Type B pancreatic cell (in vitro differentiated cells): ENCODE measurements at places on chromosomes 1 and 21.

DNA sequence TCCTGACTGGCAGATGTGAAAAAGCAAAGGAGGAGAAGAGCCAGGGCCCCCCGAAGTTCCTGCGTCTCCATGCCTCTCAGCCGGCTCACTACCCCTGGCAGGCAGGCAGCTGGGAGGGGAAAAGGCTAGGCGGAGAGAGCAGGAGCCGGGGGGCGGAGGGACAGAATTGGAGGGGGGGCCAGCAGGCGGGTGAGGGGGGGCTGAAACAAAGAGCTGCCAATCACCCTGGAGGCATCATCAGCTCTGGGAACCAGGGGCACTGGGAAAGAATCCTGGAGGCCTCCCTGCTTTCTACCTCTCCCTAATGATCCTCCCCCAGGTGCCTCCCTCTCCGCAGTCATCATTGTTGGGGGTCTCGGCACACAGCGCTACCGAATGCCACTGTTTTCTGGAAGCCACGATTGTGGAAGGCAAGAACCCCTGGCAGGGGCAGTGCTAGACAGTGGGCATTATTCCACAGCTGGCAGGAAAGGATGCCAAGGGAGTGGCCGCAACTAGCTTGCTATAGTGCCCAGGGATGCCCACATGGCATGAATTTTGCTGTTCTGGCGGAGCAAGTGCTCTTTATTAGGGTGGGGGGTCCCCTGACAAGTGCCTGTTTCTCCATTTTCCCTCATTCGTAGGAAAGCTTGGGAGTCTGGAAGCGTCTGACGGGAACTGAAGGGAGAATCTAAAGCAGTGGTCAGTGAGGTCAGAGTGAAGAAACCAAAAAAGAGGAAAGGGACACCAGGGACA, at the start of gene THBS3:
THBS3 (minus strand) TSS at position 92 of the 735 bp plus-strand sequence; CDS start at position 71, 21 bp downstream.
- DNase-seq: no peak

DNA sequence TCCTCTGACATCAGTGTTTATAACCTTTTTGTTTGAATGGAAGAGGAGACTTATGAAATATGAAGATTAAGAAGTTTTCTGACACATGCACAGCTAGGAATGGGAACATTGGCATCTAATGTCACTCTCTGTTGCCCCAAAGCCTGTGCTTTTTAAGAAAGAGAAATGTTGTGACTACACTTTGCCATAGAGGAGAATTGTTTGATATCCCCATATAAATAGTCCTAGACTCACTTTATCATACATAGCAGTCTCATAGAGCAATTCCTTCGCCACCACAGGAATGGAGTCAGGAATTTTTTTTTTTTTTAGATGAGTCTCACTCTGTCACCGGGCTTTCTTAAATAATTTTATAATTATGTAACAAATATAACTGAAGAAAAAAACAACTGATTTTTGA, 1.5 kb downstream of the KRTAP21-3 start:
- no peak for DNase-seq

DNA sequence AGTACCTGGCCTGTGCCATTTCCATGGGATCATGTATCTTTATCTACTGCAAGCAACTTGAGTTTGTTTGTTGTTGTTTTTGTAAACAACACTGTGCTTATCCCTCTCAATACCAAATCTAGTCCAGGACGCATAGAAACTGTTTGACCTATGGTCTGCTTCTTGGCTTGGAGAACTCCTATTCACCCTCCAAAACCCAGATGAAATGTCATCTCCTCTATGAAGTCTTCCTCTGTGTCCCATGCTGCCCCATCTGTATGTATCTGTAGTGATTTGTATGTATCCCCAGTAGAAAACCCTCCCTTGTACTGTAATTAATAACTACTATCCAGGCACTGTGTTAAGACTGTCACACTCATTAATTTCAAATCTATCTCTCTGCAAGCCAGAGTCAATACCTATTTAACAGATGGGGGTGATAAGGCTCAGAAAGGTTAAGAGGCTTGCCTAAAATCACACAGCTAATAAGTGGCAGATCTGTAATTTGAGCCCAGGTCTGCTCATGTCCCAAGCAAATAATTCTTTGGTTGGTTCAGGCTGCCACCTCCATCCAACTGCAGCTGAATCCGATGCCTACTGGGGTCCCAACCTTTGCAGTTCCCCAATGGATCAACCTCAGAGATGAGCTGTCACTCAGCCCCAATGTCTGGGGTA, 24.6 kb upstream of the ECE1 start:
- DNase-seq: no peak

DNA sequence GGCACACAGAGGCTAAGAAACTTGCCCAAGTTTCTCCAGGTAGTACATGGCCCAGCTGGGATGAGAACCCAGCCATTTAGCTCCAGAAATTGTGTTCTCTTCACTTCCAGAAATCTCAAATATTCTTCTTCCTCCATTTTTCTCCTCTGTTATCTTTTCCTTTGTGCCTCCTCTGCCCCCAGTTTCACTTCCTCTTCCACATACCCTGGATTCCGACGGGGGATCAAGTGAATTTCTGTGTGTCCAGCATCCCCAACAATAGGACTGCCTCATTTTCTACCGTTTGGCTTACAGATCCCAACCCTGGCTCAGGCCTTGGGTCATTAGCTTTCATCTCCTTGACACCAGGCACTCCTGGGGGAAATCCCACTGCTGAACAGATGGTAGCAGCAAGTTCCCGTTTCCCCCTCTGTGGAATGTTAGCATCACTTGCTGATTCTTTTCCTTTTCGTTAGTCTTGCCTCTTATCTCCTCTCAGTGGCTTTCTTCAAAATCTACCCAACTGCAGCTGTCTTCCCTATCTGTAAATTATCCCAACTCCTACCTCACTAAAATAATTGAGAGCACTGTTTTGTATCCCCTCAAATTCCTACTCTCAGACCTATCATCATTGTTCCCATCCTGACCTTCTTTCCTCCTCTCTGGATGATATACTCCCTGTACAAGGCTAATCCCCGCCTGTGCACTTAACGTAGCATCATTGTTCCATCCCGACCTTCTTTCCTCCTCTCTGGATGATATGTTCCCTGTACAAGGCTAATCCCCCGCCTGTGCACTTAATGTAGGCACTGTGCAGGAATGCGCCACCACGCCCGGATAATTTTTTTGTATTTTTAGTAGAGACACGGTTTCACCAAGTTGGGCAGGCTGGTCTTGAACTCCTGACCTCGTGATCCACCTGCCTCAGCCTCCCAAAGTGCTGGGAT, 36.5 kb downstream of the SCCPDH start:
- no peak for DNase-seq

DNA sequence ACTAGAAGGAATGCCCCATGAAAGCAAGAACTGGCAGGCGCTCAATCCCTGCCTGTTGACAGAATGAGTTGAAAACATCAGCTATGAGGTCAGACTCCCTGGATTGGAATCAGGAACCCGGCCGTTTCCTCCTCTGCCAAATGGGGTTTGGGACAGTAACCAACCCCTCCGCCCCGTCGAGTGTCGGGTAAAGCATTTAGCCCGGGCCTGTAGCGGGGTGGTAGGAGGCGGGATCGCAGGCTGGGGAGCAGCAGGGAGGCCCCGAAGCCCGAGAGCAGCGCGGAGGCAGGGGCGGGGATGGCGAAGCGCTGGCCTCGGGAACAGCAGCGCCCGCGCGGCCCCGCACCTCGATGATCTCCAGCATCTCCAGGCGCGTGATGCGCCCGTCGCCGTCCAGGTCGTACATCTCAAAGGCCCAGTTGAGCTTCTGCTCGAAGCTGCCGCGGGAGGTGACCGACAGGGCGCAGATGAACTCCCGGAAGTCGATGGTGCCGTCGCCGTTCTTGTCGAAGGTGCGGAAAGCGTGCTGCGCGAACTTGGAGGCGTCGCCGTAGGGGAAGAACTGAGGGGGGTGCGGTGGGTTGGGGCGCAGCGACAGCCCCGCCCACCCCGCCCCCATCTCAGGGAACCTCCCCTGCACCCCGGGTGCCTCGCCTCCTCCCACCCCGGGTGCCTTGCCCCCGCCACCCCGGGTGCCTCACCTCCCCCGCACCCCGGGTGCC, 7.5 kb downstream of the HPCAL4 start:
- DNase-seq: no peak

- peak; percentile 49 for DNase-seq
Measured at GRCh38 chr1:47181955-47182675, 7.7 kb downstream of the PDZK1IP1 start.

GRCh38 chr21:41098076-41098475, 69.9 kb upstream of the BACE2 start:
- DNase-seq: no peak

DNA sequence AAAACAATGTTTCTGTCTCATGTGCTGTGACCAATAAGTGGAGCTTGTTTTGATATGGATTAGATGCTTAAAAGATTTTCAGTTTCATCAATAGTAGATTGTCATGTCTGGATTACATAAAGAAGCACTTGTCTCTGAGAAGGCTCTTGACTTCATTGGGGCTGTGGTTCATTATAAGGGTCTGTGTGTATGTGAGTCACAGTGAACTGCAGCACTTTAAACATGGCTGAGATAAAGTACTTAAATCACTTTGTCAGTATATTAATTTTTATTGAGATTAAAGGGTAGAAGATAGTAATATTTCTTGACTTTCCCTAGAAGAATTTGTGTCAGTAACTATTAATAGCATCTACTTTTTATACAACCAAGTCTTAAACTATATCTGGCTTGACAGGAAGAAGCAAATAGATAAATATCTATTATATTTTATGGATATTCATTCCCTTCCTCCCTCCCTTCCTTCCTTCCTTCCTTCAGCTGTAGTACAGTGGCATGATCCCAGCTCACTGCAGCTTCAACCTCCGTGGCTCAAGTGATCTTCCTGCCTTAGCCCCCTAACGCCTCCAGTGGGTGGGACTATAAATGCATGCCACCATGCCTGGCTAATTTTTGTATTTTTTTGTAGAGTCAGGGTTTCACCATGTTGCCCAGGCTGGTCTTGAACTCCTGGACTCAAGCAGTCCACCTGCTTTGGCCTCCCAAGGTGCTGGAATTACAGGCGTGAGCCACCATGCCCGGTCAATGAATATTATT, 48.8 kb downstream of the ZFYVE9 start:
- DNase-seq: no peak

- DNase-seq: no peak
Measured at GRCh38 chr1:101797722-101798121, 199.0 kb downstream of the OLFM3 start.

DNA sequence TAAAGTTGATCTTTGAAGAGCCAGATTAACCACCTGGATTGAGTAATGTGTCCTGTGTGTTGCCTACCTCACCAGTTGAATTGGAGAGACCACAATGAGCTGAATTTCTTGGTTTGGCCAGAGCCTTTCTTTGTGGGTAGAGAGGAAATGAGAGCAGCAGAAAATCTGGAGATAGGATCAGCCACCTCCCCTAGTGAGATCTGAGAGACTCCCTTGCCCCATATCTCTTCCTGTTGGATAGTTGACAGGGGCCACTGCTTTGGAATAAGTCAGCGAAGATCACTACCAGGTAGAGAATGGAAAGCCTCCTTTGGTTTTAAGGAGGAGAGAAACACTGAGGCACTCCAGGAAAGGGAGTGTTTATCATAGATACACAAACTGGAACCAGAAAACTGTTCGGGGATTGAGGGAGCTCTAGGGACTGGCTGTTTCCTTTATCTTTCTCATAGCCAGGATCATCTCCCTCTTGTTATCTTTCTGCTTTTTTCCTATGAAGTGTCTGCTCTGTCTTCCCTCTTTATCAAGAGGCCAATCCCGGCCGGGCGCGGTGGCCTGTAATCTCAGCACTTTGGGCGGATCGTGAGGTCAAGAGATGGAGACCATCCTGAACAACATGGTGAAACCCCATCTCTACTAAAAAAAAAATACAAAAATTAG, 21.3 kb upstream of the ZNF326 start:
- no peak for DNase-seq

DNA sequence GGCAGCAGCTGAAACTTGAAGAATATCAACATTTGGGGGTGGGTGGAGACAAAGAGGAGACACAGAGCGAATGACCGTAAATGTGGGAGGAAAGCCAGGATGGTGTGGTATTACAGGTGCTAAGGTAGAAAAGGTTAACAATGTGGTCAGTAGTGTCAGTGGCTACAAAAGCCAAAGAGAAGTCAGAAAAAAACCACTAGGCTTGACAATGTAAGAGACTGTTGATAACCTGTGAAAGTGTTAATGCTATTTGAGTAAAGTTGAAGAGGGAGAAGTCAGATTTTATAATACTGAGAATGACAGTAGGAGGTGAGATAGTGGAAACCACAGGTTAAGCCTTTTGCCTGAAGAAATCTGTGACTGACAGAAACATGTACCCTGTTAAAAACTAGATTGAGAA, 120.8 kb downstream of the CLEC20A start:
- DNase-seq: no peak

DNA sequence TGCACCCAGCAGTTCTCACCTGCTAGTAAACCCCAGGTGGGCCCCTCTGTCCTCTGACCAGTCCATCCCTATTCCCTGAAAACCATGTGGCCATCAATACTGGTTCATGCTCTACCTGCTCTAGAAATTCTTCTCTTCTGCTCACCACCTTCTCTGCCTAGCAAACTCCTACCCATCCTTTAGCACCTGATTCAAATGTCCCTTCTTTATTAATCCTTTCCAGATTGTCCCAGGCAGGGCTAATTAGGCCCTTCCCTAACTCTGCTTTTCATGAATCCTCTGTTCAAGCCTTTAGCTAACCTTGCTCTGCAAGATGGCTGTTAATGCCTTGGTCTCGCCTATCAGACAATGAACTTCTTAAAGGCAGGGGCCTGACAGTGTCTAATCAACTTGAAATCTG, 62.1 kb upstream of the TRABD2B start:
- DNase-seq: no peak

GRCh38 chr1:41623736-41624135, 139.3 kb upstream of the EDN2 start:
- DNase-seq: peak; percentile 31

GRCh38 chr21:20163167-20163566, 835.0 kb upstream of the NCAM2 start:
- no peak for DNase-seq

GRCh38 chr1:28510970-28511440, 5.2 kb downstream of the RCC1 start:
- DNase-seq: no peak

DNA sequence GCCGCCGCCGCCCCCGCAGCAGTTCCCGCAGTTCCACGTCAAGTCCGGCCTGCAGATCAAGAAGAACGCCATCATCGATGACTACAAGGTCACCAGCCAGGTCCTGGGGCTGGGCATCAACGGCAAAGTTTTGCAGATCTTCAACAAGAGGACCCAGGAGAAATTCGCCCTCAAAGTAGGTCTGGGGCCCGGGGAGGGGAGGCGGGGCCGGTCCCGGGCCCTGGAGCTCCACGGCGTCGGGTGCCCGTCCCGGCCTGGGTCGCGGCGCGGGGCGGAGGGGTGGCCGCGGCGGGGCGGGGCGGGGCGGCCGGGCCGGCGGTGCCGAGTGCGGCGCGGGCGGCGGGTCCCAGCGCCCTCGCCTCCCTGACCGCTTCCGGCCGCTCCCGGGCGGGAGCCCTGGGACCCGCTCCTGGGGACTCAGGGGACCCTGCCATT, 646 bp downstream of the MAPKAPK2 start:
- DNase-seq: no peak

GRCh38 chr1:203677771-203678170, 51.1 kb downstream of the ATP2B4 start:
- DNase-seq: no peak

DNA sequence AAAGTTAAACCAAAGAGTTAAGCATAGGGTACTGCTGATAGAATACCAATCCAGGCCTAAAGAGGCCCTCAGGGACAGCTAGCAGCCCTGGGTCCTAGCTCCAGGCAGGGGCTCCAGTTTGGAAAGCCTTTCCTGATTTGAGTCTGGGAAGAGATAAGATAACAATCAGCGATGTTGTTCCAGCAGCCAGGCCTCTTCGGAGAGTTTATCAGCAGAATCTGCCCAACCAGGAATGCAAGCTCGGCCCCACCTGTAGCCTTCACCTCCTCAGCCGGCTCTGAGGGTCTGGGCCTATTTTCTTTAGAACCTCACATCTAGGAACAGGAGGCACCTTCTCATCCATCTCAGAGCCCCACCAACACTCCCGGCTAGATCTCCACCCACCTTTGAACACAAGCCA, 42.6 kb downstream of the PLEKHA6 start:
- no peak for DNase-seq
